RPMI7951 (cell line): ENCODE measurements at places on chromosomes 13 and 19.

GRCh38 chr19:33535226-33535625 is 13.6 kb upstream of the PEPD start:
- DNase-seq = peak; percentile 41

DNA sequence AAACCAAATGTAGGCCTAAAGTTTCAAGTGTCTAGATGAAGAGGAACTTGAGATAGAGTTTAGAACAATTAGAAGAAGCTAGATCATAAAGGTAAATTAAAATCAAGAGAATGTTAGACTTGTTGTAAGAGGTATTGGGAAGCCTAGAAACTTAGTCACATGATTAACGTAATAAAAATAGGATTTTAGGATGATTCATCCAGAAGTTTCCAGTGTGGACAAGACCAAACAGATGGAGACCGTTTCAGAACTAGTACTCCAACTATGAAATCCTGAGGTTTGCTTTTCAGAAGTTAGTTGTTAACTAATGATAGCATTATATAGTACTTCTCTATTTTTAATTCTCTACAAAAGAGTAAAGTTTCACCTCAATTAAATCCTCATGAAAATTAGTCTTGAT is 104.9 kb downstream of the MZT1 start:
- no peak for DNase-seq

DNA sequence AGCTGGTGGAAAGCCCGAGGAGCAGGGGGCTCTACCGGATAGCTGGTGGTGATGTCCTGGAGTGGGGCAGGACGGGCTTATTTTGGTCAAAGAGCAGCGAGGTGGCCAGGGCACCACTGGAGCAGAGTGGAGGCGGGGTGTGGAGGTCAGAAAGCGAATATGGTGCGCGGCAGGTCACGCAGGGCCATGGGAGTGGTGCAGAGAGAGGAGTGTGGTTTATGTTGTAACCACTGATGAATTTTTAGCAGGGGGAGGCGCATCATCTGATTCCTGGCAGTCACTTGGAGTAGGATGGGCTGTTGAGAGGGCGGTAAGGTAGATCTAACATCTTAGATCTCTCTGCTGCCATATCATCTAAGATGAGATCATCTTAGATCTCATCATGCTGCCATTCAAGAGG is 1.4 kb upstream of the ZNF414 start:
- DNase-seq = no peak

- no peak for DNase-seq
Measured at GRCh38 chr19:45763691-45764294, 5.3 kb downstream of the SIX5 start.

GRCh38 chr13:79585033-79585432 is 104.1 kb downstream of the NDFIP2 start:
- DNase-seq = peak; percentile 30

GRCh38 chr19:40612831-40613689 is 11.9 kb downstream of the LTBP4 start:
- peak; percentile 35 for DNase-seq

- no peak for DNase-seq
Measured at GRCh38 chr13:33272531-33273124, 12.9 kb downstream of the STARD13 start.

DNA sequence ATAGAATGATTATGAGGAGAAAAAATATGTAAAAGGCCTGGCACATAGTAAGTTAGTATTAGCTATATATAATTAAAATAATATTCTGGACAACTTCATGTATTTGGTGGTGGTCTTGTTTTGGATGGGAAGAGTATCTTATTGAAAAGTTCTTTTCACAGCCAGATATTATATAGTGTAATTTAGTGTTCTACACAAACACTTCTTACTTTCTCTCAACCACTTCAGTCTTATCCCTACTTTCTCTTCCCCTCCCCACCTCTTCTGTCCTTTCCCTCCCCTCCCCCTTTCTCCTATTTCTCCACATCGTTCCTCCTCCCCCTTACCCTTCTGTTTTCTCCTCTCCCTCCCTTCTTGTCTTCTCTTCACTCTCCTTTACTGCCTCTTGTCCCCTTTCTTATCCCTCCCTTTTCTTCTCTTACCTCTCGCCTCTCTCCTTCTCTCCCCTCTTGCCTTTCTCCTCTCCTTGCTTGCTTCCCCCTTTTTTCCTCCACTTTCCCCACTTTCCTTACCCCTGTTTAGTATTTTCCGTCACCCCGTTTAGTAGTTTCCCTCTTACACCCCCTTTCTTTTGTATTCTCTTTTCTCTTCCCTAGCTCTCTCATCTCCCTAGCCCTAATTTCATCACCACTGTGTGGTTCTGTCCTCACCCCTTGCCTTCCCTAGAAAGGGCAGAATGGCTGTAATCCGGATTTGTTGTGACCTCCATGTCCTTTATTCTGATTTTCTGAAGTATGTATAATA is 107.2 kb upstream of the MLNR start:
- no peak for DNase-seq

DNA sequence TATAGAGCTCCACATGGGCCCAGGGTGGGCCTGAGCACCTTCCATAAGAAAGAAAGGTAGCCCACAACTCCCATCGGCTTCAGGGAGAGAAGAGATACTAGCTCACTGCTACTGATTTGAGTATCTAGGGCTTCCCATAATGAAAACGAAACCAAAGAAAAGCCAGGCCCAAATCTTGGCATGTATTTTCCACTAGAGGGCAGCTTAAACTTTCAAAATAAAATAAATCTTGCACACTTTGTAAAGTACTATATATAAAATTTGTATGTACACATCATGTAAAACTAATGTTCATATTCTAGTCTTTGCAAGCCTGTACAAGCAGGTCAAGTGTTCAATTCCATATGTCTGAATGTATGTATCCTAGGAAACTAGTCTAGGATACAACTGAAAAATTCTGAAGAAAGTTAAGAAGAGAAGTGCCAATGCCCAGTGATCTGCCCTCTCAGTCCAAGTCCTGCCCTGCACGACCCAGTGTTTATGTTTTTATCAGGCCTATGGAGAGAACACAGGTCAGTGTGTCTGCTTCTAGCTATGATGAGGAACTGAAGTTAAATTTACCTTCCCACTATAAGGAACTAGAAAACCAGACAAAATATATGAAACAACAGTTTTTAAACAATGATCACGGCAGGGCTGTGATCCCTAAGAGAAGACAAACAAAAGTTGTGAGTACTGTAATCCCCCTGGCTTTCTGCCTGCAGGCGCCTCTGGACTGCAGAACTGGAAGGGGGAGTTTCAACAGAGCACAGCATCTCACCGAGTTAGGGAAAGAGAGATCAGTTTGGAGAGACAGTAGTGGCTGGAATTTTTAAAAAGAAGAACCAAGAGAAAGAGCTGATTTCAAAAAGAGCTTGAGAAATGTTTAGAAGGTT is 475.7 kb downstream of the UQCRFS1 start:
- peak; percentile 54 for DNase-seq

DNA sequence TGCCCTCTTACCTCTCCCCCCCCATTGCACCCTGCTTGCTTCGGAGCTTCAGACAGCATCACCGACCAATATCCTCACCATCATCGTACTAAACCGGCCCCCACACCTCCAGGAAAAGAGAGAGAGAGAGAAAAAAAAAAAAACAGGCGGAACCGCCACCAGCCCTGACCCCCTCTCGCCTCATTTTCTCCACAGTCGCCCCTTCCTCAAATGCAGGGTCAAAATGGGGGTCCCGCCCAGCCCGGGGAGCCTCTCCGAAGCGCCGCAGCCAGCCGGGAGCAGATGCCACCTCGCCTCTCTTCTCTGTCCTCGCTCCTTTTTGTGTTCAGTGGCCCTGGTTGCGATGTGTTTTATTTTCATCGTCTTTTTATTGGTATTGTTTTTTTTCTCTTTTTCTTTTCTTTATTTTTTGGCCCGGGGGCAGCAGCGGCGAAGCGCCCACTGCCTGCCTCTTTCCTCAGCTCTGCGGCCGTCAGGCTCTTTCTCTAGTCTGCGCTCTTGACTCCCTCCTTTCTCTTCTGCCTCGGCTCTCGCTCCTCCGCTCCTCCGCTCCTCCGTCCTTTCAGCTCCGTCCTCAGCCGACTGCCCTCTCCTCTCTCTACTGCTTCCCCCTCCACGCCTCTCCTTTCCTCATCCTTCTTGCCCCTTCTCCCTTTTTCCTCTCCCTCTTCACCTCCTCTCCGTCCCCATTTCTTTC is 41.4 kb downstream of the DEDD2 start:
- DNase-seq = peak; percentile 28

- DNase-seq = no peak
Measured at GRCh38 chr13:107124730-107125129, 556.8 kb upstream of the ARGLU1 start.

GRCh38 chr13:31167490-31167889 is 5.8 kb upstream of the HSPH1 start:
- no peak for DNase-seq

GRCh38 chr13:40664350-40665125 is 1.9 kb downstream of the FOXO1 start:
- peak; percentile 51 for DNase-seq

- DNase-seq = peak; percentile 84
Measured at GRCh38 chr13:45521297-45521696, 56.6 kb downstream of the COG3 start.

DNA sequence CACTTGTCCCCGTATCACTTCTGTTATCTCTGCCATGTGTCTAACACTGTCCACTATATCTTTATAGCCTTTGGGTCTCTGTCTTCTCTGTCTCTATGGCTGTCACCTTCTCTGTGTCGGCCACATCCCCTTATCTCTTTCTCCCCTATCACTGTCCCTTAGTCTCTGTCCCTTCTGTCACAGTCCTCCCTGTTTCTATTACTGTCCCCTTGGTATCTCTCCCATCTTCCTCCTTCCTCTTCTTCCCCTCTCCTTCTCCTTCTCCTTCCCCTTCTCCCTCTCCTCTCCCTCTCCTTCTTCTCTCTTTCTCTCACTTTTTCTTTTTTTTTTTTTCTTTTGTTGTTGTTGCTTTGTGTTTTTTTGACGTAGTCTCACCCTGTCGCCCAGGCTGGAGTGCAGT is 34.7 kb upstream of the LRRC4B start:
- no peak for DNase-seq
